ENCODE measurements at places on chromosomes 7 and 10. TPM values are rescaled to one million over a fixed set of nuclear protein-coding genes. Genes with fewer than 3 reads are reported as not detected.

GRCh38 chr10:114767986-114768821 is 53.4 kb upstream of the FHIP2A start:
- no peak for DNase-seq

DNA sequence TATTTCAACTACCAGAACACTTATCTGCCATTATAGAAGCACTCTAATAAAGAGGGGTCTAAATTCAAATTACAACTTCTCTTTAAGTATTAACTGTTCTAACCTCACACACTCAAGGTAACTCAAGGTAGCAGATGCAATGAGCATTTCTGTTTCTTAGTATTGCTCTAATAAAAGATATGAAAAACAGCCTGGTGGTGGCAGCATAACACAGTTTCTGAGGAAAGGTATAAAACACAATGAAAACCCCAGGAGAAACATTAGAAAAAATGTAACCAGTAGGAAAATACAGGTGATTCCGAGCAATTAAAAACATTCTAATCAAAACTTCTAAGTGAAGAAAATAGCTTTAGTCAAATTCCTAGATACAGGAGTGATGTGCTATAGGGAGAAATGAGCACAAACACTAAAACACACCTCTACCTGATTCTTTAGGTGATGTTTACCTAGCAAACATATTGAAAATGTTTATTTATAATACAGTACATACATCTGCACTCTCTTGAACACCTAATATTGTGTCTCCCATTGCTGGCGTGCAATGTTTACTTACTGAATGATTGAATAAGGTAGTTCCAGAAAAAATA is 3.5 kb downstream of the MKRN1 start:
- no peak for DNase-seq

GRCh38 chr10:48748573-48748972 is 63.9 kb downstream of the WDFY4 start:
- DNase-seq: no peak

- no peak for DNase-seq
These were observed 1.2 kb upstream of the PON3 start for GRCh38 chr7:95397381-95397780.

DNA sequence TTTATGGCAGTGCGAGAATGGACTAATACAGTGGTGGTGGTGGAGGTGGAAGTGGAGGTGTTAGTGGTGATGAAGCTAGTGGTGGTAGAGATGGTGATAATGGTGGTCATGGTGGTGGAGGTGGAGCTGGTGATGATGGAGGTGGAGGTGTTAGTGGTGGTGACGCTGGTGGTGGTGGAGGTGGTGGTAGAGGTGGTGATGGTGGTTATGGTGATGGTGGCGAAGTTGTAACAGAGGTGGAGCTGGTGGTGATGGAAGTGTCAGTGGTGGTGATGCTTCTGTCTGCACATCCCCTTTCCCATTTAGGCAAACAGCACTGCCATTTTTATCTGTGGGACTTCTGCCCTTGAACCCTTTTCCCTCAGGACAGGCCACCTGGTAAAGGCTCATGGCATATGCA is 7.4 kb upstream of the PTPRN2 start:
- DNase-seq: no peak

The ZNF117 gene
- 3.2 TPM for total RNA-seq

The TLX1 gene
- total RNA-seq: not detected

DNA sequence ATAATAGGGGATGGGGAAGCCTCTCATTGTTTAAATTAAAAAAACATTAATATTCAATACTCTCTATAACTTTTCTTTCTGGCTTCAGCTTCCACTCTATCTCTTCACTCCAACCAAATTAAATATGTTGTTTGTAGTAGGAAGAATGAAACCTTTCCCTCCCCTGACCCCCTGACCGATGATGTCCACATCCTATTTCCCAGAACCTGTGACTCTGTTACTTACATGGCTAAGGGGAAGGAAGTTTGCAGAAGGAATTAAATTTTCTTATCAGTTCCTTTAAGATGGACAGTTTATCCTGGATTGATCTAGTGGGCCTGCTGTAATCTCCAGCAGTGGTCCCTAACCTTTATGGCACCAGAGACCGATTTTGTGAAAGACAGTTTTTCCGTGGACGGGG is 130.0 kb downstream of the PLXDC2 start:
- no peak for DNase-seq

GRCh38 chr10:81019029-81019890 is 481.6 kb downstream of the SH2D4B start:
- no peak for DNase-seq

- DNase-seq: peak; percentile 51
These were observed 15.8 kb upstream of the CAMK1D start for GRCh38 chr10:12333380-12334185.
